ENCODE measurements at places on chromosomes 12 and 14.

GRCh38 chr14:99677231-99678140 is 6.6 kb upstream of the CYP46A1 start:
- no peak for DNase-seq

DNA sequence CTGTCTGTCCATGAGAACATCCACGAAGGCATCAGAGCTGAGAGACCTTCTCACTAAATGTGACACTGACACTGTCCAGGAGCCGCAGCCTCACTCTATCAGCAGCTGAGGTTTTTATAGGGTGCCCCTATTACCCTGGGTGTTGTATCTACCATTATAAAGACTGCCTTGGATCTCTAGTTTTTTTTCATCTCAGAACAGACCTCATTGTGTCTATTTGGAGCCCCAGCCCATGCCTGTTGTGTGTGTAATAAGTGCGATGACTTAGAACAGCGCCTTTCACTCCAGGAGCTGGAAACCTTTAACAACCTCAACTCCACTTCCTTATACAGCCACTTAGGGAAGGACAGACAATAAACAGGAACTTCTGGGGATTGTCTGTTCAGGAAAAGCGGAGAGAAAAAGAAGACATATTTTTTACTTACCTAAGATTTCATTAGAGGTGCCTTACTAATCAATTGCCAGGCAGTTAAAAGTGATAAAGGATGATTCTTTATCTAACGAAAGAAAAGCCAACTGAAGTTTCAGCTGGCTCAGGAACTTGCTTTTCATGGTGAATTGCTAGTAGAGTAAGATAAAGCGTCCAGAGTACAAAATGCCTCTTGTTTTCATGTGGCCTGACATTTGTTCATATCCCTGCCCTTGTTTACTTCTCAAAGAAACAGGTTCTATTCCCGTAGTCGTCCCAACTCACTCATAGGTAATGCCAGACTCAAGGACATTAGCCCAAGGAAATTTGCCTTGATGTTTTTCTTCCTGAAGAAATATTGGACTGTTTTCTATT is 420.6 kb downstream of the RAD51B start:
- no peak for DNase-seq

DNA sequence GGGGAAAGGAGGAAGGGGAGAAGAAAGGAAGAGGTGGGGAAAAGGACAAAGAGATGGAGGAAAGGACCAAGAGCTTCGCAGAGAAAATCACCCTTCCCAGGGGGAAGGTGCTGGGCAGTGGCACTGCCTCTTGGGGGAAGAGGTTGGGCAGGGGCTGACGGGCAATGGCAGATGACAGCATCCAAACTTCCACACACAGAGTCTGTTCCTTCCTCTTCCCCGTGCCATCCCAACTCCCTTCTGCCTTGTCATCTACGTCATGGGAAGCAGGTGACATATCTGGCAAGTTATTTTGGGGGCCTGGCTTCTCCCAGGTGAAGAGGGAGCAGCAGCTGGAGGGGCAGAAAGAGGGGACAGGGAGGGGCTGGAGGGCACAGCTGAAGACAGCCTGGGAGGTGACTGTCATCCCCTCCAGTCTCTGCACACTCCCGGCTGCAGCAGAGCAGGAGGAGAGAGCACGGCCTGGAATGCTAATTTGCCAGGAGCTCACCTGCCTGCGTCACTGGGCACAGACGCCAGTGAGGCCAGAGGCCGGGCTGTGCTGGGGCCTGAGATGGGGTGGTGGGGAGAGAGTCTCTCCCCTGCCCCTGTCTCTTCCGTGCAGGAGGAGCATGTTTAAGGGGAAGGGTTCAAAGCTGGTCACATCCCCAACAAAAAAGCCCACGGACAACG is 43.9 kb upstream of the IQSEC3 start:
- no peak for DNase-seq

DNA sequence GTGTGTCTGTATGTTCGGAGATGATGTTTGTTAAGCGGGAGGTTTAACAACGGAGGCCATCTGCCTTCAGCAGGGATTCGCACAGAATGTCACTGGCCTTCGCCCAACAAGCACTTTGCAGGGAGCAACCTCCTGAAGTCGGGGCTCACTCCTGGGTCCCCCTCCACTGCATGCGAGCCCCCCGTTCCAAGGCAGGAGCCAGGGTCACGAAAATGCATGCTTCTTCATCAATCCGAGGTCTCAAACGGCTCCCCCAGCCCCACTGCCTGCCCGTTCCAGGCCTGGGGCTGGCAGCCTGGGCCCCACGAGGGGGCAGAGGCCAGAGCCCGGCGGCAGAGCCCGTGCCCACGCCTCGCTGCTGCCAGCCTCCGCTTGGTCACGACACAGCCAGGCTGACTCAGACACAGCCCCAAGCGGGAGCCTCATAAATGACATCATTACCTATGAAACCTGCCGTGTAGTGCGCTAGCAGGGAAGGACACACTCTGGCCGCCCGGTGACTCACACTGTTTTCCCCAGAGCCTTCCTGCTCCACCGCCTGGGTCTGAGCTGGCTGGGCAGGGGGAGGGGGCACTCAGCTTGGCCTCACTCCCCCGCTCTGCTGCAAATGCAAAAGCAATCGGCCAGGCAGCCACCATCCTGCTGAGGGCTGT is 169.5 kb upstream of the RTL1 start:
- no peak for DNase-seq

DNA sequence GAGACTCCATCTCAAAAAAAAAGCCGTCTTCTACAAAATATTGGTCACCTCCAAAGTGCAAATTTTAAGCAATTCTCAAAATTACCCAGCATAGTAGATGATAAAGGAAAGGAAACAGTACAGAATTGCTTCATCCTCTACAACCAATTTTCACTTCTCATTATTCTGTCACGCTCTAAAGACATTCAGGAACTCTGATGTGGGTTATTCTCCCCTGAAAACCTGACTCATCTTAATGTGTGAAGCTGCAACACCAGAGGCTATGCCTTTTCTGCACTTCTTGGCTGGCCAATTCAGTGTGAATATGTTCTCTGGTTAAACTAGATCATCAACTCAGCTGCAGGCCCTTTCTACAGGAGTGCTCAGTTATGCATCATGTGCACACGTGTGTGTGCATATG is 11.0 kb downstream of the PTGER2 start:
- DNase-seq = peak; percentile 71

GRCh38 chr14:90140956-90141316 is 79.1 kb downstream of the KCNK13 start:
- no peak for DNase-seq

Measured in NAMALWA (cell line).